ENCODE measurements at places on chromosomes 7 and 10.

DNA sequence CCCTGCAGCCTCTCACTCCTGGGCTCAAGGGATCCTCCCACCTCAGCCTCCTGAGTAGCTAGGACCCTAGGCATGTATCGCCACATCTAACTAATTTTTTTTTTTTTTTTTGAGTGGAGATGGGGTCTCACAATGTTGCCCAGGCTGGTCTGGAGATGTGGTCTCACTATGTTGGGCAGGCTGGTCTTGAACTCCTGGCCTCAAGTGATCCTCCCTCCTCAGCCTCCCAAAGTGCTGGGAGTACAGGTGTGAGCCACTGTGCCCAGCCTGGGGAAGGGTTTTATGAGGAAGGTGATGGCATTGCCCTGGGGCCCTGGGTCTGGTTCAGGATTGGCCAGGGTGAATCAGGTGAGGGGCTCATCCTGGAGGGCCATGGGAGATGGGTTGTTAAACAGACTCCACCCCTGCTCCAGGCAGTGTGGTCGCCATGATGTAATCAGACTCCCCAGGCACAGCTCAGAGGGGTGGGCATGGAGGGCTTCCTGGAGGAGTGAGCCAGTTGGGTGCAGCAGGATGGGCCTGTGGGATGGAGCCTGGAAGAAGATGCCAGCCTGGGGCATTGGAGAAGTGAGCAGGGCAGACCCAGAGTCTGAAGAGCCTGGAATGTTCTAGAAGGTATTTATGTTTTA, 82.7 kb downstream of the MYL10 start:
- no peak for DNase-seq

GRCh38 chr10:21995557-21995956, 8.0 kb downstream of the DNAJC1 start:
- DNase-seq = no peak

DNA sequence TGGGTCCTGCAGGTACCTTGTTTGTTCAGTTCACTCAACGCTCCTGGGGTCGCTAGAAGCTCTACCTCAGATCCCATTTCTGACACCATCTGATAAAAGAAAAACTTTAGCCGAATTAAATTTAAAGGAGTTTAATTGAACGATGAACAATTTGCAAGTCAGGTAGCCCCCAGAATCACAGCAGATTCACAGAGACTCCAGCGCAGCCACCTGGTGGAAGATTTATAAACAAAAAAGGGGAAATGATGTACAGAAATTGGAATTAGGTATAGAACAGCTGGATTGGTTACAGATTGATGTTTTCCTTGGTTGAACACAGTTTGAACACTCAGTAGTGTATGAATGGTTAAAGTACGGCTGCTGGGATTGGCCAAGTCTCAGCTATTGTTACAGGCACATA, 23.1 kb downstream of the FBXL13 start:
- DNase-seq = no peak

GRCh38 chr7:112546723-112547513, 66.1 kb downstream of the LSMEM1 start:
- DNase-seq = no peak

GRCh38 chr10:98577578-98577977, 130.8 kb upstream of the HPS1 start:
- no peak for DNase-seq

GRCh38 chr7:103660455-103661371, 214.7 kb upstream of the SLC26A5 start:
- DNase-seq = no peak

- no peak for DNase-seq
These were observed 75.2 kb downstream of the PPP1R3C start for GRCh38 chr10:91557651-91558111.

GRCh38 chr10:102796407-102797176, 40.6 kb downstream of the CYP17A1 start:
- peak; percentile 55 for DNase-seq

DNA sequence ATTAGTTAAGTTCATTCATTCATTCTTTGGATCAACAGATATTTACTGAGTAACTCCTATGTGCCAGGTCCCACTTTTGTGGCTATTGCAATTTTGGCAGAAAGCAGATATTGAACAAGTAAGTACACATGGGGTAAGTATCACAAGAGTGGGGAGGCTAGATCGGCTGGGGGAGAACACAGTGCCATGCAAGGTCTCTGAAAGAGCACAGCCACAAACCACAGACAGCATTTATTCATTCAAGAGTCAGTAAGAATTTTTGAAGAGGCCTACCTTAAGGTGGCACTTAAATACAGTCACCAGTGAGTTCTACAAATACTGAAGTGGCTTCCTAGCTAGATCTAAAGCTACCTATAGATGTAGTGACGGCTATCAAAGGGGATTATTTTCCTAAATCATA, 304.2 kb downstream of the RNLS start:
- no peak for DNase-seq

- no peak for DNase-seq
These were observed 225.6 kb downstream of the AHR start for GRCh38 chr7:17523813-17524739.

GRCh38 chr7:66877577-66878300, 43.3 kb upstream of the TMEM248 start:
- DNase-seq = no peak

GRCh38 chr10:43235070-43235900, 31.6 kb downstream of the RASGEF1A start:
- no peak for DNase-seq

GRCh38 chr7:25611196-25611595, 382.9 kb upstream of the NPVF start:
- no peak for DNase-seq

- DNase-seq = peak; percentile 34
These were observed 5.0 kb downstream of the ZYX start for GRCh38 chr7:143385891-143386781.

GRCh38 chr7:49396229-49396628, 377.2 kb upstream of the VWC2 start:
- DNase-seq = no peak

DNA sequence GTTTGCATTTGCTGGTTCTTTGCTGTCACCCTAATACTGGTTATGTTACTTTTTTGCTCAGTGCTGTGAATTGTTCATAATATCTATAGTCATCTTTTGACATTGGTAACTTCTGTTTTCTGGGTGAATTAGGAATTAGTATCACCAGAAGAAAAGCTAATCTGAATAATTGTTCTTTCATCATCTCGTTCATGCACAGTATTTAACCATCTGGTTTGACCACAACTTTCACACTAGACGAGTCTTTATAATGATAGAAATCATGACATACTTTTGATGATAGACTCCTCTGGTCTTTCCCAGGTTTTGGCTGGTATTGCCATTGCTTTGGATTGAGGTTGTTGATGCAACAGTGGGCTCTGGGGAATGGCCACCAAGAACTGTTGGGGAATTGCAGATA, 25.1 kb downstream of the SGPL1 start:
- no peak for DNase-seq

DNA sequence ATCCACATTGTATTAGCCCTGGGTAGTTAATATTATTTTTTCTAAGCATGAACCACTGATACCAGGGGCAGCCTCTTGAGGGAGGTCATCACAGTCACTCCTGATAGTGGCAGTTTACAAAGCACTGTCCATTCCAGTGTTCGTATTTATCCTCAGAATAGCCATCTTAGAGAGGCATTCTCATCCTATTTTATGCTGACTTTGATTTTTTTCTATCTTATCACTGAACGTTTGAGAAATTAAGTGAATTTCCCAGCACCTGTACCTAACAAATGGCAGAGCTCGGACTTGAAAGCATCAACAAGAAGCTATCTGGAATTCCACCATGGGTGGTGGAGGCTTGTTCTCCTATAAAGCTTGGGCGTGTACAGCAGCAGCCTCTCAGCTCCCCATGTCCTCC, 26.1 kb upstream of the MGAM2 start:
- no peak for DNase-seq

- DNase-seq = no peak
These were observed 11.2 kb downstream of the TRA2A start for GRCh38 chr7:23520582-23520981.

DNA sequence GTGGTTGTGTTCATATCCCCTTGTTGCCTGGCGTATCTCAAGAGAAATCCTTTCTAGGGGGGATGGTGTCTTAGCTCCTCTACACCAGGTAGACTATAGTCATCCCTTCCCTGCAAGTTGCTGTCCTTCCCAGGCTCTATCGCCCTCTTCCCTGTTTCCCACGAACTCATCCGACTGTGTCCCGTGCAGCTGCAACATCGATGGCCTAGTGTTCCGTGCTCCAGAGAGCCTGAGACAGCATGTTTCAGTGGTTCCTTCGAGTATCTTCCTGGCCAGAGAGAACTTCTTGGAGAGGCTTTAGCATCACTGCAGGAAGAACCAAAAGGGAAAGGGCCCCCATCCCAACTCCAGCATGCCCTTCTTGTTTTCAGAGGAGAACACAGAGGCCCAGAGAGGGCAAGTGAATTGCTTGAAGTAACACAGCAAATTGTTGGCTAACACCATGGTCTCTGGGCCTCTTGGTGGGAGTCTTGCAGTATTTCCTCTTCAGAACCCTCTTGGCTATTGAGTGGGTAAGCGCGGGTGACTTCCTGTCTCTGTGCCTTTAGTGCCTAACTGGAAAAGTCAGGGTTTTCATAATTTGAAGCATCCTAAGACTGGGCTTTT, 162.9 kb downstream of the RGS10 start:
- DNase-seq = no peak

DNA sequence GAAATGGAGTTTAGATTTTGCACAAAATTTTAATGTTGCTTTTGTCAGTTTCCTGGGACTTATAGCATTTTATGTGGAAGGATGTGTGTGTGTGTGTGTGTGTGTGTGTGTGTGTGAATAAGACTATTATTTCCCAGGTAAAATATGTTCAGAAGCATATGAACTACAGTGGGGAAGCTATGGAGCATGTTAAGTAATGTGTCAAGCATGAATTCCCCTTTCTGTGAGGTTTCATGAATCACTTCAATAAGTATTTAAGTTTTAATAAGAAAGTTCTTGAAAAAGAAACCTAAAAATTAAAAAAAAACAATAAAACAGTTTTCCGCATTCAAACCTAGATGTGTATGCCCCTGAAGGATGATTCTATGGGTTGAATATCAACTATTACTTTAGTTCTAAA, 693 bp downstream of the CREB5 start:
- DNase-seq = no peak

DNA sequence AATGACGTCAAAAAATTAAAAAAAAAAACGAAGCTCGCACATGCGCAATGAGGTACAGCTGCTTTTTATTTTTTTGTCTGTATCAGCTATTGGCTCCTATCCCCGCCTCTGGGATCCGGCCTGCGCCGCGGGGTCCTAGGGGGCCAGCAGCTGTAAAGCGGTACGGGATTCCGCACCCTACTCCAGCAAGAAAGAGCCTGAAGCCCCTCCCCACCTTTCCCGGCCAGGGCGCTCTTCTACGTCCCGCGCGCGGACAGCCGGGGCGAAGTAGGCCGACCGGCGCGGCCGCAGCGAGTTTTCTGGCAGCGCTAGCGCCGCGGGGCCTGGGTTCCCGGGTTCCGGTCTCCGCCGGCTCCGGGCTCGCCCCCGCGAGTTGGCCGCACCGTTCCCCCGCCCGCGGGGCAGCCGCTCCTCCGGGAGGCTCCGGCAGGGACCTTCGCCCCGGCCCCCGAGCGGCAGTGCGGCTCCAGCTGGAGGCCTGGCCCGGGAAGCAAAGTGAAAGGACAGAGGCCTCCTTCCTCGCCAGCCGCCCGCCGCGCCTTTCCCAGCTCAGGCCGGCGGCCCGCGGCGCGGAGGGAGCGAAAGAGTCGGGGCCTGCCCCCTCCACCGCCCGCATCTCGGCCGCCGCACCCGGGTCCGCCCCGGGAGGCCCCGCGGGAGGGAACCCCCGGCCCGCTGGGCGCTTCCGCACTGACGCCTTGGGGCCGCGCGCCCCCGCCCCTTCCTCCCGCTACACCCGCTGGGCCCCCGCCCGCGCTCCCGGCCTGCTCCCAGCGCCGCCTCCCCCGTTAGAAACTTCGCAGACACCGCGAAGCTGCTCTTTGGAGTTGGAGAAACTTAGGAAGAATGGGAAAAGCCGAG, 4.7 kb upstream of the SPAG6 start:
- DNase-seq = no peak

DNA sequence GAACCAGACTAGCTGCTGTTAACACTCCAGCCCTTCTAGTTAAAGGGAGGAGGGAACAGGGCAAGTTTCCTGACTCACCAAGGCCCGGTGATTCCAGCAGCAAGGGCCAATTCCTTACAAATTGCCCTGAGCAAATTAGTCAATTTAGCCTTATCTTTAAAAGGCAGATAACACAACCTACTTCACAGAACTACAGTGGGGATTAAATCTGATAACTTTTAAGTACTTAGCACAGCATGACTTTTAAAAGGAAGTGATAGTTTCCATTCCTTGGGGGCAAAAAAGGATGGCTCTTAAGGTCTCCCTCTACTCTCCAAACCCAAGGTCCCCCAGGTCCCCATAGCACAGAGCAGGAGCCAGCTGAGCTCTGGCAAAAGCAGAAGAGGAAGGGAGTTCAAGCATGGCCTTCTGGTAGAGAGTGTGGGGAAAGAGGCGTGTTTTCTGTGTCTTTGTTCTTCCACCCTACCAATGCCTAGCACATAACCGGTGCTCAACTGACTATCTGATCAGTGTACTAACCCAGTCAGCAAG, 4.0 kb downstream of the CDCA7L start:
- no peak for DNase-seq

DNA sequence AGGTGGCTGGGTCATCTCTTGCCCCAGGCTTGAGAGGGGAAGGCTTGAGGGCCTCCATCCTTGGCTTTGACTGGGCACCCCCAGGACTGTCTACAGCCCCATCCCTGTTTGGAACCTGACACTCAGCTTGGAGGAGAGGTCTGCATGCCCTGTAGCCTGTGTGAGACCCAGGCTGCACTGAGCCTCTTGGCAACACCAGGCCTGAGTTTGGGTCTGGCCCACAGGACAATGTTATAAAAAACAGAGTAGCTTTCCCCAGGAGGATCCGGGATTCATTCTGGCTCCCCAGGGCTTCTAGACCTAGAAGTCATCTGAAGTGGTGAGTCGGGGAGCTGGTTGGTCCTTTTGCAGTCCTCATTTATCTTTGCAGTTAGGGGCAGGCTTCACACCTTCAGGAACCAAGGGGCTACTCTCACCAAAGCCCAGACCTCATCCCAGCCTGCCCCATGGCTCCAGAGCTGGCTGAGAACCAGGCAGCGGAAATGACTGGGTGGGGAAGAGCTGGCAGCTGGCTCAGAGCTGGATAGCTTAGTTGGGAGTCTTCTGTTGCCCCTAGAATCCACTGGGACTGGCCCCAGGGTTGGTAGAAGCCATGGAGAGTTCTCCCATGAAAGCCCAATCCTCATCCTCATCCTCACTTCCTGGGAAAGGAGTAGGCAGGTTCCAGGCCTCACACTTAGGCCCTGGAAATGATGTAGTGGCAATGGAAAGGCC, 68.8 kb downstream of the ADCYAP1R1 start:
- no peak for DNase-seq

DNA sequence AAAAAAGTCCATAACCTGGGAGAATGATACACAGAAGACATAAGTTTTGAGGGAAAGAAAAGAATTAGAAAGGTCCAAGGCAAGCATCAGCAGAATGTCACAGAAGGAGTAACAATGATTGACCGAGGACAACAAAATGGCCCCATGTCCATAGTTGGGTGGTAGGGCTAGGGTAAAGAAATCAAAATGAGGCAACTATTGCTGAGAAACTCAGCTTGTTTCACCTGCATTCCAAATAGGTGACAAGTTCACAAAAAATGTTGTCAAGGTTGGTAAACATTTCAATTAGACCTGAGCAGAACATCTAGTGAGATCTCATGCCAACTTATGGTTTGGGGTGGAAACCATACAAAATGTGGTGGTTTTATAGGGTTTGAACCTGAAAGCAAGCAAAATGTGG, 22.8 kb upstream of the DLX6 start:
- no peak for DNase-seq

GRCh38 chr7:43135129-43135528, 22.7 kb downstream of the HECW1 start:
- no peak for DNase-seq

GRCh38 chr10:78740976-78741915, 327.5 kb upstream of the ZMIZ1 start:
- DNase-seq = no peak

Measured in CD4-positive, alpha-beta T cell (primary cell).